ENCODE measurements at places on chromosomes 11 and 22.

GRCh38 chr22:46001426-46002106, 24.6 kb upstream of the WNT7B start:
- DNase-seq: no peak

DNA sequence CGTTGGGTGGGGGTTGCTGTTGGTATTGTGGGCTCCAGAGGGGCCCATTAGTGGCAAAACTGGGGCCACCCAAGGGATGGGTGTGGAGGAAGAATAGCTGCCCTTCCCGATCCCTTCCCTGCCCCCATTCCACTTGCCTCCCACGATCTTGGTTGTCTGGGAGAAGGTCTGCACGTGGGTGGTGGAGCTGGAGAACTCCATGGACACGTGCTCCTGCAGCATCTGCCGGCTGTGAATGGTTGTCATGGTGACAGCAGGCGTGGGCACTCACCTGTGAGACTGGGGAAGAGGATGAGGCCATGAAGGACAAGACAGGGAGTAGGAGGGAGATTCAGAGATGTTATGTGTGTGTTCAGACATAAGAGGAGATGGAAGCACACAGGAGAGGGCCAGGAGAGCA, 2.0 kb downstream of the IGSF22 start:
- no peak for DNase-seq

DNA sequence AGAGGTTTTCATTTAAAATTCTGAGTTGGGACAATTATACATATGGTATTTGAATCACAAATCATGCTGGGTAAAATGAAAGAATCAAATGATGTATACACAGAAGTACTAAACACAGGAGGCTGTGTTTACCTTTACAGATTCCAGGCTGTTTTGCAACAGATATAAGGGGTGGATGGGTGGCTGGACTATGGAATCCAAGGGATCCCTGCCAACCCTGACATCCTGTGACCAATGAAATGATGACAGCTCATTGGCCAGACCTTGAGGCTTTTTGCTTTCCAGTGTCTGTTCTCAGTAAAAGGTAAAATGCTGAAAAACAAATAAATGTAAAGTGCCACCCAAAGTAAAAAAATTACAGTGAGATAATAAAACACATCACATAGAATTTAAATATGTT, 3.3 kb upstream of the DDI1 start:
- DNase-seq: no peak

DNA sequence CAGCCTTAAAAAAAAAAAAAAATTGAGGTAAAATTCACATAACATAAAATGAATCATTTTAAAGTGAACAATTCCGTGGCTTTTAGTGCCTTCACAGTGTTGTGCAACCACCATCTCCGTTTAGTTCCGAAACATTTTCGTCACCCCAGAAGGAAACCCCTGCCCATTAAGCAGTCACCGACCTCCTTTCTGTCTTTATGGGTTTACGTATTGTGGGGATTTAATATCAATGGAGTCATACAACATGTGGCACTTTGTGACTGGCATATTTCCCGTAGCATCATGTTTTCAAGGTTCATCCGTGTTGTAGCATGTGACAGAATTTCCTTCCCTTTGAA, 65.5 kb downstream of the BCR start:
- DNase-seq: no peak

GRCh38 chr11:95776859-95777258, 12.7 kb downstream of the FAM76B start:
- DNase-seq: no peak

DNA sequence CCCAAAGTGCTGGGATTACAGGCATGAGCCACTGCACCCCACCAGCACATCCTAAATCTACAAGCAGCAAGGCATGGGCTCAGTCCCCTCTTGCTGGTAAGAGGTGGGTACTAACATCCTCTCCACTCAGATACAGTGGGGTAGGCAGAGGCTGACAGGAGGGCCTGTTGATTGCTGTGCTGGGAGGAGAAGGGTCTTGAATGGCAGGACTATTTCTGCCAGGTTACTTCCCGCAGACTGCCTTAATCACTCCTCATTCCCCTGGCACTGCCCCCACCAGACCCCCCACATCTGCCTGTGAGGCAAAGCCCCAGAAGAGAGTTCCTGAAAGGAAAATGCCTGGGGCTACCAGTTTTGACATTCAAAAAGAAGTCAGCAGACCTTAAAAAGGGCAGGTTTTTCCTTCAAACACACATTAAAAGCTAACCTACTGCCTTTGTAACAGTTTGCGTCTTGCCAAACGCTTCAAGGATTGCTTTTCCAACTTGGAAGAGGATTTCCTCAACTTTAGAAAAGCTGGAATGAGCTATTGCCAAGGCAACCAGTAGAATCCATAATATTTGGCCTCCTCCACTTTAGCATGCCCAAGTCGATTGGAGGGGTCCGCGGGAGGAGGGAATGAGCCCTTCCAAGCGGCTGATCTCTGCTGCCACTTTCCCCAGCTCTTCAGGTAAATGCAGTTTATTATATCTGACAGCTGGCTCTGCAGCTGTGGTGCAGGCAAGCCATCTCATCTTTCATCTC, 62.0 kb downstream of the FDX1 start:
- DNase-seq: no peak

GRCh38 chr22:41397143-41397811, 15.5 kb downstream of the TEF start:
- DNase-seq: no peak

- no peak for DNase-seq
Measured at GRCh38 chr11:20488352-20488751, 100.8 kb downstream of the PRMT3 start.

- DNase-seq: no peak
Measured at GRCh38 chr22:23604939-23605712, 25.0 kb upstream of the IGLL1 start.

GRCh38 chr22:39115570-39115969, 18.5 kb downstream of the APOBEC3H start:
- no peak for DNase-seq

- DNase-seq: no peak
Measured at GRCh38 chr22:42868751-42869251, 11.7 kb upstream of the ARFGAP3 start.

- no peak for DNase-seq
Measured at GRCh38 chr11:120131941-120132644, 5.8 kb downstream of the TRIM29 start.

DNA sequence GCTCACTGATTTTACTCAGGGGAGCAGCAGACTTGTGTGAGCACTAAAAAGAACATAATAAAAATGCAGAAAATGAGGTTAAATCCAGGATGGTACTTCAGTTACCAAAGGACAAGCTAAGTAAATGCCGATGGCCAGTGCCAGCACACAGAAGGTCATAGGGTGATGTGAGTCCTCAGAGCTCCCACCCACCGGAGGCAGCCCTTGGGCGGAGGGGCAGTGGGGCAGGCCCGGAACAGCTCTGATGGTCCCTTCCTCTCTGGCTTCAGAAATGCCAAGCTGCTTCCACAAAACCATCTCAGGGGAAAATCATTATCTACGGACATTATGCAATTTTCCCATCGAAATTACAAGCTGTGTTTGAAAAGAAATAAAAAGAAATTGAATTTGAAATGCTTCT, 124.5 kb downstream of the RRAS2 start:
- no peak for DNase-seq

GRCh38 chr11:102097186-102097585, 13.1 kb upstream of the YAP1 start:
- DNase-seq: no peak

GRCh38 chr11:94405062-94405833, 4.0 kb upstream of the GPR83 start:
- DNase-seq: no peak

GRCh38 chr11:115284773-115285172, 219.4 kb downstream of the CADM1 start:
- no peak for DNase-seq

DNA sequence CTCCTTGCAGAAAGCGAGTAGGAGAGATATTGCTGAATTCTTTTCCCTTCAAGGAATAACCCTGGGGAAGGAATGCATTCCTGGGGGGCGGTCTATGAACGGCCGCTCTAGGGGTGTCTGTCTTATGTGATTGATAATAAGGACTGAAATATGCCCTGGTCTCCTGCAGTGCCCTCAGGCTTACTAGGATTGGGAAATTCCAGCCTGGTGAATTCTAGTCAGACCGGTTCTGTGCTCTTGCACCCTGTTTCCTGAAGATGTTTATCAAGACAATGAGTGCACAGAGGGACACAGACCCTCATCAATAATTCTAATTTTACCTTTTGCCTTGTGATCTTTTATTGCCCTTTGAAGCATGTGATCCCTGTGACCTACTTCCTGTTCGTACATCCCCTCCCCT, 140.7 kb downstream of the LUZP2 start:
- DNase-seq: no peak

DNA sequence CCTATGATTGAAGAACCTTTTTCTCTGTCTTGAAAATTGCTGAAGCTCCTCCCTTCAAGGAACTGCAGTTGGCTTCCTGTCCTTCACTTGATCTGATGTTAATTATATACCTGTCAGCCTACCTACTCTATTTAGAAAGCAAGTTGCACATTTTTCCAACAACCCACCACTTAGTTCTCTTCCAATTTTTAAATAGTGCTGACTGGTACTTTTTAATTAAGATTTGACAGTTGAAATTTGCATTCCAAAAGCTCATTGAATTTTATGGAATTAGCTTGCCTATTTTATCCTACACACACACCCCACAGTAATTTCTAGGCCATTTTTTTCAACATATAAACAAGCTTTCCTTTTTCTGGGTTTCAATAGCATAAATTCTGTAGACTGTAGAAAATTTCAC, 820.3 kb upstream of the FAT3 start:
- DNase-seq: no peak

- DNase-seq: no peak
Measured at GRCh38 chr22:25382762-25383161, 163.3 kb downstream of the CRYBB2 start.

GRCh38 chr11:60589611-60590010, 74.4 kb downstream of the MS4A13 start:
- no peak for DNase-seq

- no peak for DNase-seq
Measured at GRCh38 chr11:12540913-12541582, 133.2 kb upstream of the TEAD1 start.

DNA sequence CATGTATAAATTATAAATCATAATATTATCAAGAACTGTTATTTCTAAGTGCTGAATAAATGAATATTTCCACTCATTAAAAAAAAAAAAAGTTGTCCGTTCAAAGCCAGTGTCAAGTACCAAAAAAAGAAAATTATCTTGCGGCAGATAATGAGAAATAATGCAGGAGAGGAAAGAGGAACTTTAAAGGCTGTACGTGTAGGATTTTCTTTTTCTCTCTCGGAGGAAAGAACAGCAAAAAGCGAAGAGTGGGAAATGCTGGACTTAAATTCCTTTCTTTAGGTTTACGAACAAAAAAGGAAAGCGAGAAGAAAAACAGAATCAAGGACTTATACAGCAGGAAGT, 999 bp upstream of the CCDC83 start:
- DNase-seq: no peak

- DNase-seq: peak; percentile 7
Measured at GRCh38 chr11:114059278-114059983, at the start of gene ZBTB16. Gene ZBTB16, plus strand, starts transcription at chr11:114059711. Its CDS starts 3,590 bp downstream, at chr11:114063301.

GRCh38 chr11:67401495-67402191, at the start of gene PPP1CA:
Gene PPP1CA, minus strand, starts transcription at chr11:67401858. Its CDS starts 76 bp downstream, at chr11:67401782.
- peak; percentile 81 for DNase-seq

- no peak for DNase-seq
Measured at GRCh38 chr11:22065472-22065871, 127.4 kb upstream of the ANO5 start.

- DNase-seq: no peak
Measured at GRCh38 chr22:30824711-30825110, 130.0 kb downstream of the OSBP2 start.

Data from bone marrow (tissue), 2 donors.